ENCODE measurements at places on chromosomes 1 and 21. TPM values are rescaled to one million over a fixed set of nuclear protein-coding genes. Genes with fewer than 3 reads are reported as not detected.

The COL11A1 gene
- total RNA-seq, result not detected

The AMY1B gene
- total RNA-seq, result not detected

The KRTAP11-1 gene
- total RNA-seq, result not detected

The IVL gene
- 2.2 TPM for total RNA-seq

The DHCR24 gene
- 316 TPM for total RNA-seq

The TEX38 gene
- total RNA-seq, result 0.20 TPM

The COL8A2 gene
- total RNA-seq, result not detected

The RPE65 gene
- not detected for total RNA-seq

The TMPRSS15 gene
- total RNA-seq, result not detected

The GNL2 gene
- total RNA-seq, result 77.5 TPM

The SYT2 gene
- total RNA-seq, result 0.05 TPM

The TIE1 gene
- not detected for total RNA-seq

The OR2W3 gene
- not detected for total RNA-seq

The PHACTR4 gene
- total RNA-seq, result 7.5 TPM

The TSACC gene
- total RNA-seq, result 0.15 TPM

The HSD11B1 gene
- not detected for total RNA-seq

The CLDN17 gene
- not detected for total RNA-seq

The CFAP57 gene
- 0.38 TPM for total RNA-seq

The KRTAP19-3 gene
- not detected for total RNA-seq

The MRPL20 gene
- 276 TPM for total RNA-seq

The USH2A gene
- total RNA-seq, result not detected

The AUNIP gene
- 11.4 TPM for total RNA-seq

The CHAF1B gene
- total RNA-seq, result 5.7 TPM

The CD164L2 gene
- total RNA-seq, result not detected

The WDR64 gene
- total RNA-seq, result not detected

The ZNF281 gene
- 5.9 TPM for total RNA-seq

The KRTAP10-10 gene
- total RNA-seq, result not detected

The FAM72A gene
- 10.9 TPM for total RNA-seq

The VSIG8 gene
- total RNA-seq, result 0.13 TPM
